ENCODE measurements at places on chromosomes 16 and 17.

- no peak for DNase-seq
These were observed 56.9 kb upstream of the LGALS9 start for GRCh38 chr17:27573971-27574525.

DNA sequence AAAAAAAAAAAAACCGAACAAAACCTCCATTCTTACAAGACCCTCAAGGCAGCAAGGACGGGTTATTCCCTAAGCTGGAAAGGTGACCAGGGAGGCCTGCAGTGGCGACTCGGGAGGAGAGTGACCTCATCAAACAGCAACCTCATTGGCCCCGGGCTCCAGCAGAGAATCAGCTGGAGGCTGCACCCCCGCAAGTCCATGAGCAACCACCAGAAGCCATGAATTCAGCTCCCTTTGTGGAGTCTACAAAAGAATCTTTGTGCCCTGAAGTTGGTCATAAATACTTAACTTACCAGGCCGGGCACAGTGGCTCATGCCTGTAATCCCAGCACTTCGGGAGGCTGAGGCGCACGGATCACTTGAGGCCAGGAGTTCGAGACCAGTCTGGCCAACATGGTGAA, 80.9 kb upstream of the CREBBP start:
- DNase-seq, result peak; percentile 78

- no peak for DNase-seq
These were observed 2.9 kb upstream of the KATNB1 start for GRCh38 chr16:57732714-57733113.

GRCh38 chr17:55458978-55459377, 37.3 kb upstream of the MMD start:
- DNase-seq, result peak; percentile 56

DNA sequence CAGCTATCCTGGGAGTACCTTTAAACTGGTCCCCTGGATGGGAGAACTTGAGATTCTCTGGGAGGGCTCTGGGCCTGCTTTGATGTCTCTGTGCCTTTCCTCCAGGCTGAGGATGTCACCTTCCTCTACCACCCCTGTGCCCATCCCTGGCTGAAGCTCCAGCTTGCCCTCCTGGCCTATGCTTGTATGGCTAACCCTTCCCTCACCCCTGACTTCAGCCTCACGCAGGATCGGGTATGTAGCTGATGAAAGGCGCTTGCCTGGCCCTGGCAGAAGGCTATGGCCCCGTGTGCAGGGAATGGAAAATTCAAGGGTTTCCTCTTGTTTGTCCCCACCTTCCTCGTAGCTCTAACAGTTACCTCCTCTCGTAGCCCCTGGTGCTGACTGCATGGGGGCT, 3.0 kb downstream of the TP53I13 start:
- no peak for DNase-seq

GRCh38 chr17:2485543-2485942, 26.1 kb downstream of the METTL16 start:
- DNase-seq, result no peak

GRCh38 chr17:61465550-61466237, 13.5 kb downstream of the TBX4 start:
- DNase-seq, result no peak

DNA sequence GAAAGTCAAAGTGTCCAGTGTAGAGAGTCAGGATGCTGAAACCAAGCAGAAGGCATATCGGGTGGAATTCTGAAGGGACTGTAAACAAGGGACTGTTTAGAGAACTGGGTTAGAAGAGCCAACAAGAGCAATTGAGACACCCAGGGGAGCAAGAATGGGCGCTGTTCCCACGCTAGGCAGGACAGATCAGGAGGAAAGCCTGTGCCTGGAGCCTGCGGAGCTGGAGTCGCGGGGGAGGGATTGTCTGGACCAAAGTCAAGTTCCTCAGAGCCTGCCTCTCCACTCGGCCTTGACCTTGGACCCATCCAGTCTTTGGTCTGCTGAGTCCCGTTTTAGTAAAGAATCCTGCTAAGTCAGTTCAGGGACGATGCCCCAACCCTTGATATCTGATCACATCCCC, 14.7 kb upstream of the KLHL36 start:
- DNase-seq, result no peak

GRCh38 chr16:56993204-56993603, 3.8 kb downstream of the NLRC5 start:
- DNase-seq, result no peak

GRCh38 chr17:17109907-17110306, 67.7 kb downstream of the MPRIP start:
- DNase-seq, result no peak

GRCh38 chr17:58245428-58246103, 7.2 kb downstream of the LPO start:
- DNase-seq, result no peak

DNA sequence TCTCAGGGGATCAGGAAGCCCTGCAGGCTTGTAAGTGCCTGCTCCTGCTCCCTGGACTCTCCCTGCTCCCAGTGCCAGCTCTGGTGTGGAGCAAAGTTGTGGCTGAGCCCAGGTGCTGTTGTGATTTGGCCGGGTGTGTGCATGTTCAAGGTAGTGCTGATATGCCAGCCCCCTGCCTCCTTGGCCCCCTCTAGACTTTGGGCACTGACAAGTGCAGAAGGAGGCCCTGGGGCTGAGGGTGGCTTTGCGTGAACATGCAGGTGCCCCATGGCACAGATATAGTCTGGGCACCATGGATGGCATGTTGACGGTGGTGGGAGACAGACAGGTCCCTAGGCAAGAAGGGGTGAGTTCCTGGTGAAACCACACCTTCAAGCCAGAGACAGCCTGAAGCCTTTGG, 441.6 kb upstream of the CDH8 start:
- no peak for DNase-seq

DNA sequence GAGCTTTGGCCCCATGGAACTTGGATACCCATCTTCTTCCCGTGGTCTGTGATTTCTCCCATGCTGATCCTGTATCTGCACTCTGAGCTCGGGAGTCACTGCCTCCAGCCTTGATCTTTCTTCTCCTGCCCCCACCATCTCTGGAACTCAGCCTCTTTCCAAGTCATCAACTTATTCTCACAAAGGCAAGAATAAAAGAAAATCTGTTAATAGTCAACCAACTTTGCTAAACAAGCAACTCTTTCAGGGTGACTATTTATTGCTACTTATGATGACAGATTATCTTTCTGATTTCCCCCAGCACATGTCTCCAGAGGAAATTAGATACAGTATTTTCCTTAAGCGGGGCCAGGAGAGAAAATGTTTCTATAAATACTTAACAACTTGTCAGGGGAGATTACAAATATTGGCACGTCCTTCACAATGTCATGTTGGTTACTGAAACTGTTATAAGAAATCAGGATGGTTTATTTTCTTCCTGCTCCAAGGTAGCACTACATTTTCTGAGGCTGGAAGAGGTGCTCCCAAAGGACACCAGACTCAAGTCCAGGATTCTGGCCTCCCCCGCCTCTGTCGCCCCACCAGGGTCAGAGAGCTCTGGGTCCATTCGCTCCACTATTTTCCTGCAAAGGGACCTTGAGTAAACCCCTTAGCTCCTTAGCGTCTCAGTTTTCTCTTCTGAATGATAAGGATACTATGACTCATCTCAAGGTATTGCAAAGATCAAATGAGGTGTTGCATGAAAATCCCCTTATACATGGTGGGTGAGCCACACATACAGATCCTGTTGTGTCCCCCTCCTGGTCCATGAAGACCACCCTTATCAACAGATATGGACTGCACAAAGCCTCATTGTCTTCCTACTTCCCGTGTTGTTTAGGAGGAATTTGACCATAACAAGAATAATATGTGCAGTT, 205.2 kb upstream of the WSCD1 start:
- DNase-seq, result no peak

GRCh38 chr17:27217631-27218030, 76.3 kb upstream of the WSB1 start:
- no peak for DNase-seq

DNA sequence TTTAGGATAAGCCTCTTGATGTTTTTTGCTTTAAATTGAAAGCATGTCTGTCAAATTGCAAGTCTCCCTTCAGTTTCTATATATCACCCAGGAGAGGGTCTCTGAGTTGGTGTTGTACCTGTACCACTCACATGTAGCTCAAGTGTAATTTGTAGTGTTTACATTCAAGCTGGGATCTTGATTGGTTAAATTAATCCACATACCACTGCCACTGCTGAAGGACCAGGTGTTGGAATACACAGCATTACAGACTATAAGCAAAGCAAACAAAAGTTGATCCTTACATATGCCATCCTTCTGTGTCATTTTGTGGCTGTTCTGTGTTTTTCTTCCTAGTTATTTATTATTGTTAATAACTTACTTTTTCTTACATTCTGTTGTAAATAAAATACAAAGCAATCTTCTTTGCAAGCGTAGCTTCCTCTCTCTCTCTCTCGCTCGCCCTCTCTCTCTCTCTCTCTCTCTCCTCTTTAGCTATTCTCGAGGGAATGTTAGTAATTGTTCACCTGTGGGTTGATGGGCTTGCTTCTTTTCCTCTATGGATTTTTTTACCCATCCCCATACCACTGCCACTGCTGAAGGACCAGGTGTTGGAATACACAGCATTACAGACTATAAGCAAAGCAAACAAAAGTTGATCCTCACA, 20.8 kb upstream of the NOL11 start:
- no peak for DNase-seq

GRCh38 chr17:14301279-14302090, 604 bp downstream of the HS3ST3B1 start:
- peak; percentile 2 for DNase-seq

Data from RKO (cell line).